ENCODE measurements at places on chromosomes 13 and 19.

DNA sequence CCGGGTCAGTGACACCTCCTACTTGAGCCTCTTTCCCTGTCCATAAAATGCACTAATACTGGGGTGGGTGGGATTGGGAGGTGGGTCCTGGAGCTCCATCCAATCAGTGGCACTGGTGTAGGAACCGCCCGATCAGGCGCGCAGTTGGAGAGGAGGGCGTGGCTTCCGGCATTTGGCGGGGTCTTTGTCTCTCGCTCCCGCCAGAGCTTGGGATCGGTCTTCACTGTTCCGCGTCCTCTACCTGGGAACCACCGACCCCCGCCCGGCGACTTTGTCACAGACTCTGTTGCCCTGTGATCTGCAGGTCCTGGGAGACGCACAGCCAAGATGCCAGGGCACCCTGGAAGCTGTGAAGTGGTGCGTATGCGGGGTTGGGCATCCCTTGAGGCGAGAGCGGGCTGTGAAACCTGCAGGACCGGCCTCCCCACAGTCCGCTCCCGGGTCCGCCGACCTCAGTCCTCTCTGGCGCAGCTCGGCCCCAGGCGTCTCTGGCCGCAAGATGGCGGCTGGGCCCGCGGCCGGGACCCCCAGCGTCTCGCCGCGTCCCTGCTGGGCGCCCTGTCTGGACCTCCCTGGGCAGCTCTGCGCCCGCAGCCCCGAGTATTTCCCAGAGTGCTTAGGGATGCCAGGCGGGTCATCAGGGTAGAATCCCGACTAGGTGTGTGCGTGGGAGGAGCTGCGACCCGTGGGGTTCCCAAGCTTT is 41.6 kb upstream of the ZNF730 start:
- DNase-seq: no peak

GRCh38 chr13:87302931-87303330 is 368.2 kb upstream of the SLITRK5 start:
- no peak for DNase-seq

DNA sequence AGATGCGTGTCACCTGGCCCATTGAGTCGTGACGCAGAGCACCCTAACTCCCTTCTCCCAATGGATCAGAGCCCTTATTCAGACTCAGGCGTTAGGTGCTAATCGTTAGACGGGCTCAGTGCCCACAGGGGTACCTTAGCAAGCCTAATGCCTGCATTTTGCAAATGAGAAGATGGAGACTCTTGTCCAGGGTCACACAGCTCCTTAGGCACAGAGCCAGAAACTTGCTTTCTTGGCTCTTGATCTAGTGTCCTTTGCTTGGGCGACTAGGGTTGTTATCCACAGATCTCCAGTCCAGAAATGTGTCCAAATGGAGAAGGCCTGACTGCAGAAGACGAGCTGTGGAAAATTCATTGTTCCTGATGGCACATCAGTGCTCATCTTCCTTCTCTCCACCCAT is 85.1 kb downstream of the C13orf42 start:
- no peak for DNase-seq

- no peak for DNase-seq
Observed at GRCh38 chr19:38919837-38920601, 8.0 kb upstream of the CCER2 start.

DNA sequence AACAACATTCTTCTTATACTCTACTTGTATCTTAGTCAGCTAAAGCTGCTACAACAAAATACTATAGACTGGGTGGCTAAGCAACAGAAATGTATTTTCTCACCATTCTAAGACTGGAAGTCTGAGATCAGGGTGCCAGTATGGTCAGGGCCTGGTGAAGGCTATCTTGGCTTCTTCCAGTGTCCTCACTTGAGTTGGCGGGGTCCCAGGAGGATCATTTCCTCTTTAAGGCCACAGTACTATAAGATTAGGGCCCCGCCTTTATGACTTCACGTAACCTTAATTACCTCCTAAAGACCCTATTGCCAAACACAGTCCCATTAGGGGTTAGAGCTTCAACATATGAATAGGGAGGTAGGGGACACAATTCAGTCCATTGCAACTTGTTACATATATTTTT is 30.7 kb upstream of the DOCK9 start:
- no peak for DNase-seq

DNA sequence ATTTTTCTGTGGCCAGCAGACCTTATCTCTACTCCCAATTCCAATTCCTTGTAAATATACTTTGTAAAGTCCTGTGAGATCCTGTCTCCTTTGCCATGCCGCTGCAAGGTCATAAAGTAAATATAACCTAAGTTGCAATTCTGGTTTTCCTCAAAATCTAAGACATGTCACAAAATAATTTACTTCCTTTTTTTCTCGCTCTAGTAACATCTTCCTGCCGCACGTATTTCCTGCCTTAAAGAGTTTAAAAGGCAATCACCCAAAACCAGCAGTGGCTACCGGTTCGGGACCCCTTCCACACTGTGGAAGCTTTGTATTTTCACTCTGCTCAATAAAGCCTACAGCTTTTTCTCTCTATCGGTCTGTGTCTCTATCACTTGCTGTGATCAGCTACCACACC is 832.0 kb upstream of the SLITRK5 start:
- no peak for DNase-seq

GRCh38 chr13:70784207-70784989 is 676.1 kb upstream of the KLHL1 start:
- no peak for DNase-seq

DNA sequence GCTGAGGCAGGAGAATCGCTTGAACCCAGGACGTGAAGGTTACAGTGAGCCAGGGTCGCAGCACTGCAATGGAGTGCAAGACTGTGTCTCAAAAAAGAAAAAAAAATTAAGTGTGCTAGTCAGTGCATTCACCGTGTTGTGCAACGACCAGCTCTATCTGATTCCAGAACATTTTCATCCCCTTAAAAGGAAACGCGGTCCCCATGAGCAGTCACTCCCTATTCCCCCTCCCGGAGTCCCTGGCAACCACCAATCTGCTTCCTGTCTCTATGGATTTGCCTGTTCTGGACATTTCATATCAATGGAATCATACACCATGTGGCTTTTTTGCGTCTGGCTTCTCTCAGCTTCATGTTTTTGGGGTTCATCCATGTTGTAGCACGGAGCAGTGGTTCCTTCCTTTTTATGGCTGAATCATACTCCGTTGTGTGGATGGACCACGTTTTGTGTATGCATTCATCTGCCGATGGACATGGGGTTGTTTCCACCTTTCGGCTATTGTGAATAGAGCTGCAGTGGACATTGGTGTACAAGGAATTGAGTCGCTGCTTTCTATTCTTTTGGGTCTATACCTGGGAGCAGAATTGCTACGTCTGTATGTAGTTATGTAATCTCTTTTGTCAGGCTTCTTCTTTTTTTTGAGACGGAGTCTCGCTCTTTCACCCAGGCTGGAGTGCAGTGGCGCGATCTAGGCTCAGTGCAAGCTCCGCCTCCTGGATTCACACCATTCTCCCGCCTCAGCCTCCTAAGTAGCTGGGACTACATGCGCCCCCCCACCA is 19.8 kb downstream of the MYO9B start:
- DNase-seq: no peak

- peak; percentile 71 for DNase-seq
Observed at GRCh38 chr19:1057176-1057855, 9.7 kb upstream of the ARHGAP45 start.

DNA sequence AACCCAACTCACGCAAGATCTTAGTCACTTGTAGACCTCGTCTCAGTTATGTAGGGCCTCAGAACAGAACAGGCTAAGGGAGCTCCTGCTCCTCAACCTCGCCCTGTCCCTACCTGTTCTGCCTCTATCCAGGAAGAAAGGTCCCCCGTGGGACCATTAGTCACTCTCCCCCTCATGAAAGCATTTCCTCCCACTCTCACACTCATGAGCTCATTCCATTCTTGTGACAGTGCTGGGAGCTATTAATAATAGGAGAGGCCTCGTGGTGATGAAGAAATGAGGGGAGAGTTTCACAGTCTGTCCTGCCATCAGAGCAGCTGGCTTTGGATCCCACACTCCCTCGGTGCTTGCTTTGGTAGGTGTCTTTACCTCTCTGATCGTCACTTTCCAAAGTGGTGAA is 10.2 kb downstream of the PPP2R1A start:
- no peak for DNase-seq

GRCh38 chr19:47836038-47836437 is 14.3 kb downstream of the CRX start:
- no peak for DNase-seq

DNA sequence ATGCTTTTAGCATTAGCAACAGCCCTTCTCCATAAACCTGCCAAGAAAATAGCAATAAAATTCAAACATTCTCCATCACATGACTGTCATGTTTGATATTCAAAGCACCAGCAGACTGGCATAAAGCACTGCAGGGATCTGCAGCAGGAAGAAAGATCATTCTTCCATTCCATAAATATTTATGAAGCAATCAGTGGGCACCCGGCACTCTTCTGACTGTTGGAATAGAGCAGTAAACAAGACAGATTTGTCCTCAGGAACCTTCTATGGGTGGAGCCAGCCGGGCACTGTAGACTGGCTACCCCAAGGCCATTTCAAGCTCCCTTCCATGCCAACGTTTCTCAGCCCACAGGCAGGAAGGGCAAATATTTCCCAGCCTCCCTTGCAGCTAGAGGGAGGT is 25.5 kb downstream of the PLA2G4C start:
- no peak for DNase-seq

DNA sequence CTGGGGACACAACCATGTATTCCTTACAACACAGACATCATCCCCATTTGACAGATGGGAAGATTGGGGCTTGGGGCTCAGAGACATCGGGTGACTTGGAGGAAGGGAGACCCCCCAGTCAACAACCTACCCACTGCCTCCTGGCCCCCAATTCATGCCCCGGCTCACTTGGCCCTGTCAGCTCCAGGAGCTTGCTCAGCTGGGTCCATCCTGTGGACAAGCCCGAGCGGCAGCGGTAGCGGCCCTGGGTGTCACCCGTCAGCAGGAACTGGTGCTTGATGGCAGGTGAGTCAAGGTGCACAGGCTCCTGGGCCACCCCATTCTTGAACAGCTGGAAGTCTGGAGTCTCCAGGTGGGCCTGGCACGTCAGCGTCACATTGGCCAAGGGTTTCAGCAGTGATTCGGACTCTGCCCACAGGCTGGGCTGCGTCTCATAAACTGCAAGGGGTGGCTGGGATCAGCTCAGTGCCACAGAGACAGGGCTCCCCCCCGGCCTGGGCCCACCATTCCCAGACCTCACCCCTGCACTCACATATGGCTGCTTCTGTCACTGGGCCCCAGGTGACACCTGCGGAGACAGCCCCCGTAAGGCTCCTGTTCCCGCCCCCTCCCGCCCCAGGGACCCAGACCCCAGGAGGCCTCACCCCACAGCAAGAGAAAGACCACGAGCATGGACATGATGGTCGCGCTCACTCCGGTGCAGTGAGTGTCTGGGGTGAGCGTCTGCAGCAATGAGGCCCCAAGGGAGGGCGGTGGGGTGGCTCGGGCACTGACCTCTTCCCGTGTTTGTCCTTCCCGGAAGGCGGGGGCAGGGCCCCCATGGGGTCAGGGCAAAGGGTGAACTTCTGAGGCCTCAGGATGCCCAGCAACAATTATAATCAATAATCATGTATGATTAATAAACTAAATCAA is at the start of gene A1BG:
A1BG (minus strand) TSS at position 733 of the 912 bp plus-strand sequence; CDS start at position 678, 55 bp downstream.
- no peak for DNase-seq

DNA sequence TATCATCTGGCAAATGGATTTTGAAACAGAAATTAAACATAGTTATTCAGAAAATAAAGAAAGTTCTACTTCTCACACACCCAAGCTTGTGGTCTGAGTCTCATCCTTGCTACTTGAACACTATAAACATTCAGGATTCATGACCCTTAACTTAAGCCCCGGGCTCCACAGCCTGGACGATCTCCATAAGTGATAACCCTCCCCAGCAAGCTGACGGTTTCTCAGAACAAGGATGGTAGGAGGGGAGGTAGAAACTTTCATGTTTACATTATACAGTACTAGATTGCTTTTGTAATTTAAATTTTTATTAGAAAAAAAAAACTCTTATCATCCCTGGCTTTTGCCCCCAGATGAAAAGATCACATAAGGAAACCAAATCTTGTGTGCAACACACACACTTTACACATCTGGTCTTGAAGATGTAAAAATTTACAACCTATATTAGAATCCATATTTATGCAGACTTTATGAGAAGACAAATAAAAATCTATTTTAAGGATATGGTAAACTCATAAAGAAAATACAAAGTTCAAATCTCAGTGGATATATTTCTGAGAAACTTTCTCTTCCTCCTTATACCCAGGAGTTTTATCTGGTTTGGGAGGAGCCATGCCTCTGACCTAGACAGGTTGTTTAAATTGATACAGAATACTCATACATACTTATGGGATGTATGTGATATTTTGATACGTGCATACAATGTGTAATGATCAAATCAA is 20.0 kb upstream of the ATP12A start:
- DNase-seq: no peak

- no peak for DNase-seq
Observed at GRCh38 chr19:41265395-41266153, 1.4 kb downstream of the HNRNPUL1 start.

DNA sequence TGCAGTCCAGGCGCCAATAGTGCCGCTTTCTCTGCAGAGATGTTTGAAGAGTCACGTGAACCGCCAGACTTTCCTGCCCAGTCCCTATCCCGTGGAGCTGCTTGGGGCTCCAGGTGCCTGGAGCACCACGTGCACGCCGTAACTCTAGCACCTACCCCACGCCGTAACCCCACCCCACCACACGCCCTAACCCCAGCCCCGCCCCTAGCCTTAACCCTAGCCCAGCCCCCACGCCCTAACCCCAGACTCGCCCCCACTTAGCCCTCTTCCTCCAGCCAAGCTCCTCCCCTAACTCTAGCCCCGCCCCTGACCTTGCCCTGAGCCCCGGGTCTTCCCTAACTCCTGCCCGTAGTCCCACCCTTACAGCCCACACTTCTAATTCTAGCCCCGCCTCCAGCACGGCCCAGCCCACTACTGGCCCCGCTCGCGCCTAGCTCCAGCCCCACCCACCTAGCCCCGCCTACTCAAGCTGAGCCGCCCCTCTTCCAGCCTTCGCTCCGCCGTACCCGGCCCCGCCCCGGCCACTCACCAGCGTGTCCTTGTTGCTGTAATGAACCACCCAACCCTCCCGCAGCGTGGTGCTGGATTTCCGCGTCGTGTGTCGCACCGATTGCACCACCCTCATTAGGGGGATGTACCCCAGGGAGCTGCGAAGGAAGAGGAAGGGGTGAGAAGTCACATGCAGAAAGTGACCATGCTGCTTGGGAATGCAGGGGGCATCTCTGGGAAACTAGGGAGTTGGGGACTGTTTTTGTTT is 19.5 kb downstream of the PRKD2 start:
- DNase-seq: no peak

- DNase-seq: no peak
Observed at GRCh38 chr13:71867131-71867814, at the start of gene DACH1. DACH1 (minus strand) TSS chr13:71867204.

DNA sequence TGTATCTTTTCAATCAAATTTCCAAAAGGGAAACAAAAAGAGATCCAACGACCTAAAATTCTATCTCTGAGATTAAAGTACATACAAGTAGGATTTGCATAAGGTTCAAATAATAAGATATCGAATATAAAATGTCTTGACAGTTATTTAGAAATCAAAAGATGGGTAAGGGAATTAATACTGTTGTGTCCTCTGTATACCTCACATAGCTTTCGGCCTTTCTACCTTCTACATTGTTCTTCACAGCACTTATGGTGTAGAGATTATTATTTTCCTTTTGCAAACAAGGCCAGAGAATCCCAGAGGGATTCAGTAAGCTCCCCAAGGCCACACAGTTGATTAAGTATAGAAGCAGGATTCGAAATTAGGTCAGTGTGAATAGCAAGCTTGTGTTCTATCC is 403.6 kb downstream of the SPRY2 start:
- DNase-seq: no peak

- DNase-seq: no peak
Observed at GRCh38 chr19:3684054-3684816, 16.0 kb downstream of the PIP5K1C start.

GRCh38 chr13:32897296-32897695 is 118.9 kb upstream of the KL start:
- no peak for DNase-seq

Measured in CD4-positive, alpha-beta T cell treated with Interleukin-6 at 100 ng/mL for 8 hours (primary cell).